ENCODE measurements at places on chromosomes 3 and 15.

DNA sequence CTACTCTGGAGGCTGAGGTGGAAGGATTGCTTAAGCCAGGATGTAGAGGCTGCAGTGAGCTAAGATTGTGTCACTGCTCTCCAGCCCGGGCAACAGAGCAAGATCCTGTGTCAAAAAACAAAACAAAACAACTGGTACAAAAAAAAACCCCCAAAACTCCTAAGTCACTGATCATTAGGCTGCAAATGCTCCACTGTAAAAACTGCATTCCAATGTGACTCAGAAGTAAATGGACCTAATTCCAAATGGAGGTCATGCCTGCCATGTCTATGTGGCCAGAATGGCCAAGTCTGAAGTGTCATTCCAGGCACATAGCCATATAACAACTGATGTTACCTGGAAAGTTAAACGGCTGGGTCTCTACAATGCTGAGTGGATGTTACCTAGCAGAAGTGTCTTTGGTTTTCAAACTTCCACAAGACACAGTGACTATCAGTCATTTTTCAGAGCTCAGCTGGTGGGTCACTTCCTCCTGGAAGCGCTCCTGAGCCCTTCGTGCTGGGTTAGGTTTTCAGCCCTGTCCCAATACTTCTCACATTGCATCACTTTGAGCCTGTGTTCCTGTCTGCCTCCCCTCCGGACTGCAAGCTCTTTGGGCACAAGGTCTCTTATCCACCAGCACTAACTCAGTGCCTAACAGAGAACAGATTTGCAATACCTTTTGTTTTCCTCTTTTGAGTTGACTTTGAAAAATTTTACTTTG lies 10.6 kb downstream of the FSTL1 start:
- no peak for DNase-seq

DNA sequence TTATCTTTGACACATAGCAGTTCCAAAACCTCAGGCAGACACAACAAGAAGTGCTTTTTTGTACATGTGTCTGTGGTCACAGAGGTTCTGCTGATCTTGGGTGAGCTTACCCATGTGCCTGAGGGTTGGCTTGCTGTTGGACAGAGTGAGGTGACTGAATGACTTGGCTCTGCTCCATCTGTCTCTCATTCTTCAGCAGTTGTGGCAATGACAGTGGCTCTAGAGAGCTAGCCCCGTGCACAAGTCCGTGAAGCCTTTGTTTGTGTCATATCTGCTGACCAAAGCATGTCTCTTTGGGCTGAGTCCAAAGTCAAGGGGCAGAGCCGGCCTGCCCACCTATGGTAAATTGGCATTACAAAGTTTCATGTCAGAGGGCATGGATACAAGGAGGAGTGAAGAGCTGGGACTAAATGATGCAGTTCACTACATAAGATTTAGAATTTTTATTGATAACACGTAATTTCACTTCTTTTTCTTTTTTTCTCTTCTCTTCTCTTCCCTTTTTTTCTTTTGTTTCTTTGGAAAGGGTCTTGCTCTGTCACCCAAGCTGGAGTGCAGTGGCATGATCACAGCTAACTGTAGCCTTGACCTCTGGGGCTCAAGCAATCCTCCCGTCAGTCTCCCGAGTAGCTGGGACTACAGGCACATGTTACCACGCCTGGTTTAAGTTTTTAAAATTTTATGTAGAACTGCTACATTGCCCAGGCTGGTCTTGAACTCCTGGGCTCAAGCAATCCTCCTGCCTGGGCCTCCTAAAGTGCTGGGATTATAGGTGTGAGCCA lies 77.9 kb downstream of the ITPR1 start:
- no peak for DNase-seq

DNA sequence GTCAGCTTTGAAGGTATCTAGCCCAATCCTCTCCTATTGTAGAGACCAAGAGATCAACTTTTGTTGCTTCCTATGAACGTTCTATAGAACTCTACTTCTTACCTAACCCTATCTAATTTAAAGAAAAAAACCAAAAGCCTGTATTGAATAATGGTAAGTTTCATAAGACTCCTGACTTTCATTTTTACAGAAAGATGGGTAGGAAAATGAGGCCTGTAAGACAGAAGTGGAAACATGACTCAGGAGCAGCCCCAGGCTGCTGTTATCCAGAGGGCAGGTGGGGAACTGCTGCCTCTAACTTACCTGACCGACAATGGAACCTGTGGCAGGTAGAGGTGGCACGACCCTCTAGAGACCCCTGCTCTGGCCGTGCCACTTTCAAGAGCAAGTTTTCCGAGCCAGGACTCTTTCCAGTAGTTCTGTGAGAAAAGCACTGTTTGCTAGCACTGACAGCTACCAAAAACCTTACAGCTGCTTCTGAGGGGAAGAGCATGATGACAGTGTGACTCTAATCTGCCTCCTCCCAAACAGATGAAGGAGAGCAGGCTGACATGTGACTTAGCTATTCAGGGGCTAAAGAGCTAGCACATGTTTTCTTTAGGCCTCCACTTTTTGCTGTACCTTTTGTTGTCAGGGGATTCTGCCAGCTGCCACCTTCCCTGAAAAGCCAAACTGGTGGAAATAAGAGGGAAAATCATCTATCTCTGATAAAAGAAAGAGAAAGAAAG lies 17.5 kb downstream of the POPDC2 start:
- no peak for DNase-seq

GRCh38 chr3:148728753-148729152 lies 31.1 kb downstream of the AGTR1 start:
- DNase-seq, result no peak

DNA sequence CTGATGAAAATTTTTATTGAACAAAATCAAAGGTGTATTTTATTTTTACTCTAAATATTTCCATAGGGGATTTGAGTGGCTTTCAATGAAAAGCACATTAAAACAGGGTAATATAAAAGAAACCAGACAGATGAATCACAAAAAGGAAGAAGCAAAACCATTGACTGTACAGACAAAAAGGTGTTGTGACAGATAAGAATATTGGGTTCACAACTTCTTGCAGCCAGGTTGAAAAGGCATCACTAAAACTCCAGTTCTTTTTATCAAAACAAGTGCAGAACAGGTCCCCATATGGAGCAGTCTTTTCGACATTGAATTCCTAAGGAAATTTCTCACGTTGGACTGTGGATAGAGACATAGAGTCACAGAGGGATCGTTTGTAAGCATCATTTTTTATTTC lies 53.8 kb downstream of the AGTR1 start:
- DNase-seq, result no peak

GRCh38 chr15:94793207-94793606 lies 561.8 kb downstream of the MCTP2 start:
- no peak for DNase-seq

- no peak for DNase-seq
Measured at GRCh38 chr3:12340506-12340905, 51.6 kb downstream of the PPARG start.

GRCh38 chr15:93029836-93030429 lies 59.1 kb downstream of the RGMA start:
- DNase-seq, result no peak

DNA sequence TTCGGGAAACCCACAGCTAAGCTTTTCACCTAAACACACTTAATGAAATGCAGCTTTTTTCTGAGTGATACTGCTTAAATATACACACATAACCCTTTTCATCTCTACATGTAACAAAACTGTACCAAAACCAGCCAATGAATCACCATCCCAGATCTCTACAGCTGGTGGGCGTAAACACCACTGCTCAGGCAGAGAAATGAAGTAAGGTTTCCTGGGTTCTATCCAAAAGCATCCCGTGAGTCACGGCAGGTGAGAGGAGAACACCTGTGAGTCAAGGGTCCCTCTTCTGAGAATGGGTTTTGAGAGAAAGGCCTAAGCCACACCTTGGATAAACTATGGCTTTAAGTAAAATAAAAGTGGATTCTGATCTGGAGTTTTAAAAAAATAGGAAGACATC lies 2.6 kb downstream of the CLDN1 start:
- DNase-seq, result no peak

GRCh38 chr3:29416514-29416913 lies 135.6 kb downstream of the RBMS3 start:
- no peak for DNase-seq

DNA sequence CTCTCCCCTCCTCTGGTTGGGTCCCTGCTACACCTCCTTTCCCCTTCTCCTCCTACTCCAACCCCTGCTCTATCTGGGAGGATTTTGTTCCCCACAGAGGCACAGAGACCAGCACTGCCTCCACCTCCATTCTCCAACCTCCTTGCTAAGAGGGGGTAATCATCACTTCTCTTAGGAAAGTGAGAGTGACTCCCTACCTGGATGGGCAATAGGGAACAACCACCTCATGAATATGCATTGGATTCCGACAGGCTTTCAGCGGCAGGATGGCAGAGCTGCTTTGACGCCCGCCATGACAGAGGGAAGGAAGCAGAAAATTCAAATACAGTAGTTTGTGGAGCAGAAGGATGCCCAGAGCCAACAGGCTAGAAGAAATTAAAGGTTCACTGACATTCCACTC lies 614.8 kb upstream of the MDFIC2 start:
- DNase-seq, result no peak

DNA sequence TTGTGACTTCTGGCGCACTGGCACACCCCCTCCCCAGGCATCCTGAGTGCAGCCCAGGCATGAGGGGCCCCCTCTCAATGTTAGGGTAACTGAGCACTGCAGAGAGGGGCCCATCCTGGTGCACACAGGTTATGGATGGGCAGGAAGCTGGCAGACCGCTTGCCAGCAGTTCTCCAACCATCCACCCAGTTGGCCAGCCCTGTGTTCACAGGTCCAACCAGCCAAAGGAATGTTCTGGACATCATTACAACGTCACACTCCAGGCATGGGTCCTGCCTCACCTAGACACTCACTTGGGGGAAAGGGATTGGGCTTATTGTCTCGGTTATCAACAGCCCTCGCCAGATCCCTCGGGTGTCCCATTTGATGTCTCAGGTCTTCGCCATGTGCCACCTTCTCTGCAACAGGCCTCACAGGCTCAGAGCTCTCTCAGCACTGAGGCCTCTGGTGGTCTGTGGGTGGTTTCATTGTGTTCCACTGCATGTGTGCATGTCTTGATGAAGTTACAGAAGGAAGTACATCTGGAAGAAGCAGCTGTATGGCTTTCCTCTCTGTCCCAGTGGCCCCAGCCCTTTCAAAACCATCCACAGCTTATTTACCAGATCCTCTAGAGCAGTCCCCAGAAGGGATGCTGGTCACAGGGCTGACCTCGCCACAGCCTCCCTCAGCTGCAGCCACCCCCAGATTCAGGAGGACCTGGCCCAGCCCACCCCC lies 23.7 kb downstream of the ADCY5 start:
- no peak for DNase-seq

DNA sequence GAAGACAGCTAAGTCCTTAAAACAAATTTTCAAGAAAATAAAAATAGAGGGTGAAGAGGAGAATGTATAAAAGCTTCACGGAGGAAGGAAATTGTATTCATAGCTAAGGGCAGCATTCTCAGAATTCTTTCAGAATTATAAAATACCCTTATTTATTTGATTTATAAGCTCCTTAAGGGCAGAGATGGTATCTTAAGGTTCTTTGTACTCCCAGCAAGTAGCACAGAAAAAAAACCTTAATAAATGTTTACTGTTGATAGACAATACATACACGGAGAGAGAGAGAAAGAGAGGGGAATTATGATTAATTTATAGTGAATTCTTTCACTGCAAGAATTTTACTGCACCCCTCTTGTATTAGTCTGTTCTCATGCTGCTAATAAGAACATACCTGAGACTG lies 375.6 kb upstream of the CCDC54 start:
- no peak for DNase-seq

- no peak for DNase-seq
Measured at GRCh38 chr3:43870844-43871626, 180.3 kb downstream of the ABHD5 start.

GRCh38 chr15:45372041-45372995 lies 6.0 kb downstream of the GATM start:
- DNase-seq, result no peak

DNA sequence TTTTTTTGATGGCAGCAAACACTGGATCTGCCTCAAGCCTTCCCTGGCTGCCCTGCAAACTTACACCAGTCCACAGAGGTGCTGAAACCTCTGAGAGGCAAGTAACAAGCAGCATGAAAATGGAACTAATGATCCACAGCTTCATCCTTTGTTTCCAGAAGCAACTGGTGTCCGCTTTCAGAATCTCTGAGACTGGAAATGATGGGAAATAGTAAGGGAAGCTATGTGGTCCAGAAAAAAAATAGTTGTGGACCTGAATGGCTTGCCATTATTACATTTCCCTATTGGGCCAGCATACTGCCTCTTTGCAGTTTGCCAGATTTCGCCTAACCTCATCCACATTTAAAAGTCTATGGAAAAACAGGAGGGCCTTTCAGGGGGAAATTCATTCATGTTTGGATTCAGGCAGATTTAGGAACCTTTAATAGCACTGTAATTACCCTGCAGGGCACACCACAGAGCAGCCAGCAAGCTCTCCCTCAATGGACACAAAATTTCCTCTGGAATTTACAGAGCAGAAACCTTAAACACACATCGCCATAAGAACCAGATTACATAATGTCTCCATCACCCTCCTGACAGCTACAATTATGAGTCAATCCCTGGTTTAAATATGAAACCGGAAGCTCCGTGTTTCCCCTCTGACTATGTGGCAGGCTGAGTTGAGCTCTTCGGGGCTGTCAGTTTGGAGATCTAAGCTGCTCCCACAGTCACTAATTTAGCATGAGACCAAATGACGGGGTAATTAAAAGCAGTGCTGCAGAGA lies 134.4 kb downstream of the TMCO5A start:
- DNase-seq, result no peak

DNA sequence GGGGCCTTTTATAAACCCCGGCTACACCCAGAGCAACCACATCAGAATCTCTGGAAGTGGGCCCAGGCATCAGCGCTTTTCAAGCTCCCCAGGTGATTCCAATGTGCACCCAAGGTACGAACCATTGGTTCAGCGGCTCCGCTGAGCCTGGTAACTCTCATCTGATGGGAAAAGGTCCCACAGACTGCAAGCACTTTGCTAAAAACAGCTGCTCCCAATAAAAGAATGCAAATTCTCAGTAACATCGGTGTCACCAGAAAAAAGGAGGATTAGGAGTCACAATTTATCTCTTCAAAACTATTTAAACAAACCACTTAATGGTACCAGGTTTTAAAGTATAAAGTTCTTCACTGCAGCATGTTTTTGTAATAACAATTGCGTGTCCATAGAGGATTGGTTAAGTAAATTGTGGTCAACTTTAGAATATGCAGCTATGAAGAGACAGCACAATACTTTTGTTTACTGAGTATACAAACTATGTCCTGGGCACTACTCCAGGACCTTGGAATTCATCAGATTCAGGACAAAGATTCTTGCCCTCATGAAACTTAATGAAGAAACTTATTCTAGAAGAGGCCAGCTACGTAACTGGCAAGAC lies 660.7 kb upstream of the ADAMTS9 start:
- DNase-seq, result no peak

GRCh38 chr15:42159381-42160015 lies 3.1 kb upstream of the PLA2G4F start:
- DNase-seq, result no peak

GRCh38 chr15:69451951-69452691 lies 497 bp upstream of the RPLP1 start:
- DNase-seq, result no peak

GRCh38 chr3:28924744-28925360 lies 356.0 kb upstream of the RBMS3 start:
- DNase-seq, result no peak

DNA sequence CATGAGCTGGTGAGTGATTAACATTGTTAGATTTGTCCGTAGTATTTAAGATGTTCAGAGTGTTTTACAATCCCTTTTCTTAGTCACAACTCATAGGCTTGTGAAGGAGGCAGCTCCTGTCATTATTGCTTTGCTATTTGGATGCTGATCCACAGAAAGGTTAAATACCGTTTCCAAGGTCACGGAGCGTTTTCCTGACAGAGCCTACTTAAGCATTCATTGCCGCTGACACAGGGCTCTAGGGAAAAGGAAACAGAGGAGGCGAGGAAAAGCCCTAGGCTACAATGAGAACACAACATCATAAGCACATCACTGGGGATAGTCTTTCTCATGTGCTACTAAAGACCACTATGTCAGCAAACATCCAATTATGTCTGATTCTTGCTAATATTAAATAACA lies 38.5 kb upstream of the CPB1 start:
- no peak for DNase-seq

Data from stimulated activated CD8-positive, alpha-beta memory T cell treated with anti-CD3 and anti-CD28 coated beads, Interleukin-4, amount 100 ng/mL, for 1 hour (primary cell).